Anterior cingulate cortex (tissue), 58 donors: ENCODE measurements at places on chromosomes 7 and 10.

DNA sequence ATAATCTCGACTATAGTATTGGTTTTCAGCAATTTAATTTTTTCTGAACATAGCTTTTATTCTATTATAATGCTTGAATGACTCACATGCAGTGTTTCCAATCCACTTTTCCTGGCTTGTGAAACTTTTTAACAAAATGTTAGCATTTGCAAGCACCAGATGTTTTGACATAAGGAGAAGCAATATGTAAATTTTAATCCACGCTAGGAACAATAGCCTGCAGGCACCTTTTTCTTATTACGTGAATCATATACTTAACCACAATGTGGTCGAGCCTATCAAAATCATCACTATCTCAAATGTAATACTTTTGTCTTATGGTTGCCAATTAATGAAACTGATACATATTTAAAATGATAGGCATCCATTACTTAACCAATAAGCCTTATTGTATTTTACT is 97.1 kb downstream of the TFEC start:
- no peak for DNase-seq

DNA sequence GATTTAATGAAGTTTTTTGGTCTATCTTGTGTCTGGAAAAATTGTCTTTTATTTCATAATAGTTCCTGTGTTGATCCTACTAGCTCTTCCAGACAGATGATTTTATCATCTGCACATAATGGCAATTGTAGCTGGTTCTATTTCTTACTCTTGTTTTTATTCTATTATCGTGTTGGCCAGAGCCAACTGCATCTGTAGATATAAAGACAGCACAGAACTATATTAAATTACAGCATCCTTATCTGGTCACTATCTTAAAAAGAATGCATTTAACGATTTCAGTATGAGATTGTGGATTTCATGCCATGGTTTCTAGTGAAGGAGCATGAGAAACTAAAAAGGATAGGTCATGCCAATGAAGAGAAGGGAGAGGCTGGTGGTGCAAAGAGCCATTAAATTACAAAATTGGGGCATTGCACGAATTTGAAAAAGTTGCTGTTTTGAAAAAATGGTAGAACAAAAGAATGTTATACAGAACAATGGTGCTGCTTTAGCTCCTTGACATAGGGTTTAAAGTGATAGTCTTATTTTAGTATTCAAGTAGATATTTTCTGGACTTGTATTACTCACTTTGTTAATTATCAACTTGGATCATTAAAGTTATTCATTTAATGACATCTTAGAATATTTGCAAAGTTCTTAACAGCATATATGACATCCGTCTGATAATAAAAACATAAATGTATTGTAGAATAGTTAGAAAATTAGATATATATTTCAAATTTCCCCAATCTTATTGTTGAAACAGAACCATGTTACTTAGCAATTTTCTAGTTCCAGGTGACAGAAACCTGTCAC is 1250.3 kb downstream of the REEP3 start:
- no peak for DNase-seq

GRCh38 chr10:94174838-94175237 is 181.1 kb downstream of the PLCE1 start:
- DNase-seq: no peak

- DNase-seq: no peak
Measured at GRCh38 chr10:128084364-128084763, 41.9 kb downstream of the MKI67 start.

DNA sequence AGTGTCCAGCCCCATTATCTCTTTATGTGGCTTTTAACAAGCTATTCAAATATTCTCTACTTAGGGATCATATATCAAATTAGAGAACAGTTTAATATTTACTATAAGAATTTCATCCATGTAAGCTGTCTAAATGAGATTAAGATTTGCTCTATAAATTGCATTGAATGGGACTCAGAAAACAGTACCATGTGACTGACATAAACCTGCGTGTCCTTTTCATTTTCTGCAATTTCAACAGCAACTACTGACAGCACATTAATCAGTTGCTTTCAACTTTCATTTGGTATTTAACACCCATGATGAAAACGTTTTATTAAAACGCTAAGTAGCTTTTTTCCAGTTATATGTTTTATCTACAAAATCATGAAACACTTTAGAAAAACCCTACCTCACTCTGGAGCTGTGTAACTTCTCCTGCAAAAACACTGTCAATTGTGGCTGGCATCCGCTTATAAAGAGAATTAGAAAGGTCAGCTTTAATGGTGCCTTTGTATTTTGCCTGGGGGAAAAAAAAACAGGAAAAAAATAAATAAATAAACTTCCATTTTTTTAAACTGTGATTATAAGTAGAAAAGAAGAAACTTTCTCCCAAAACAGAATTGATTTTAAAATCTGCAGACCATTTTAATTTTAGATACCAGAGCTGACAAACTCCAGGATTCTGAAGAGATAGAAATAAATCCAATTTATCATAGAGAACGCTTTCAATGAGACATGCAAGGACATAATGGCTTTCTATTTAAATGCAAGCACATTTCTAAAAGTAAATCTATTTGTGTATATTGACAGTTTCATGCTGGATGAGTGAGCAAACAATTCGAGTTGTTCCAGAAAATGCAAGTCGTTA is 9.2 kb downstream of the NEBL start:
- no peak for DNase-seq

GRCh38 chr7:98000356-98000755 is 10.4 kb upstream of the OCM2 start:
- no peak for DNase-seq

- DNase-seq: no peak
Measured at GRCh38 chr7:71591876-71592275, 459.9 kb downstream of the GALNT17 start.

DNA sequence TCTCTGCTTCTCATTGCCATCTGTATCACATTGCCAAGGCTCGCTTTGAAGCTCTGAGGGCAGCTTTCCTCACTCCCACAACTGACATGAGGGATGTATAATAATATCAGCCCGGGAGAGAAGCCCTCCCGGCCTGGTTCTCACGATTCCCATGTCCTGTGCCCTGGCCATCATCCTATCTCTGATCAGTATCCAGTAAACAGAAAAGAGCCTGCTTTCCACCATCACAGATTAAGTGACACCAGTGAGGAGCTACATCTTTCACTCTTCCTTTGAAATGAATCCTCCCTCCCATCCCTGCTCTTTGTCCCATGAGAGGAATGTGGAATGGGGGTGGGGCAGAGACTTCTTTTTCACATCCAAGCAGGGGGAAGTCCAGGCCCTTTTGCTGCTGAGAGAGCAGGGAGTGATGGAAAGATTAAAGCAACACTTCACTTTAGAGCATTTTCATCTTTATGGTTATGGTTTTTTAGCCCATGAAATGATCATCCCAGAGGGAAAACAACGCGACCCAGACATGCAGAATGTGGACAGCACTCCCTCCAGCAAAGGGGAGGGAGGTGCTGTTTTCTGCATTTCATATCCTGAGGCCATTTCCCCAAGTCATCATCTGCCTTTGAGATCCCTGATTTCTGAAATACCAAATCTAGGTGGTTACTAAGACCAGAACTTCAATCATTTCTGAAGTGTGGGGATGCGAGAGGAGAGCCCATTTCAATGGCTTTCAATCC is 84.6 kb upstream of the LYZL1 start:
- no peak for DNase-seq
